ENCODE measurements at places on chromosomes 13 and 19.

- DNase-seq, result no peak
These were observed 801 bp downstream of the QTRT1 start for GRCh38 chr19:10701955-10702525.

- DNase-seq, result no peak
These were observed 30.7 kb upstream of the SERPINE3 start for GRCh38 chr13:51308781-51309180.

DNA sequence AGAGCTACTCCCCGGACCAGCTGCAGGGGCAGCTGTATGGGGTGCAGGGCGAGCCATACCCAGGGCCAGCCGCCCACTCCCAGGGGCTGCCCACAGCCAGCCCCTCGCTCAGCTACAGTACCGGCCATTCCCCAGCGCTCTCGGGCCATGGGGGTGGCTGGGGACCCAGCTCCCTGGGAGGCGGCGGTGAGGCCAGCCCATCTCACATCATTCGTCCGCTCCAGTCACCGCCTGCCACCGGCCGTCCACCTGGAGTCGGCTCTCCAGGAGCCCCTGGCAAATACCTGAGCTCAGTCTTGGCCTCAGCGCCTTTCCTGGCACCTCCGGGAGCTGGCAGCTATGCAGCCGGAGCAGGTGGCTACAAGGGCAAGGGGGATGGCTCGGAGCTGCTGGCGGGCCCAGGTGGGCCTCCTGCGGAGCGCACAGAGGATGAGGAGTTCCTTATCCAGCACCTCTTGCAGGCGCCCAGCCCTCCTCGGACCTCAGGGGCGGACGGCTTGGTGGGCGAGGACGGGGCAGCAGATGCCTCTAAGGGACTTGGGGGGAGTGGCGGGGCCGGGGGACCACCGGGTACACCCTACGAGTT, 4.9 kb downstream of the PRR12 start:
- no peak for DNase-seq

DNA sequence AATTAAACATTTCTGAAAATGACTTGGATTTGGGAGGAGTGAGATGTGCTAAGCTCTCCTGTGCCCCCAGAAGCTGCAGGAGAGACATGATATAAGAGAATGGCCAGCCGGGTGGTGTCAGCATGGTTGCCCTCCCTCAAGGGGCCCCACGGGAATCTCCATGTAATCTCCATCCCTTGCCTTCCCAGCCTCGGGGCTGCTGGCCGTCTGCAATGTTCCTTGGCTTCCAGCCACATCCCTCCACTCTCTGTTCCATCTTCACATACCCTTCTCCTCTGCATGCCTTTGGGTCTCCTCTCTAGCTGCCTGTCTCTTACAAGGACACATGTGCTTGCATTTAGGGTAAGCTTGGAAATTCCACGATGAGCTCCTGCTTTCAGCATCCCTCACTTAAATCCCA, 172.0 kb downstream of the TSHZ3 start:
- DNase-seq, result no peak

- DNase-seq, result peak; percentile 80
These were observed 14.6 kb downstream of the GNA11 start for GRCh38 chr19:3108775-3109174.

- no peak for DNase-seq
These were observed 199.4 kb downstream of the ENOX1 start for GRCh38 chr13:43587376-43587775.

GRCh38 chr13:98909016-98909415, 68.8 kb downstream of the DOCK9 start:
- DNase-seq, result no peak

DNA sequence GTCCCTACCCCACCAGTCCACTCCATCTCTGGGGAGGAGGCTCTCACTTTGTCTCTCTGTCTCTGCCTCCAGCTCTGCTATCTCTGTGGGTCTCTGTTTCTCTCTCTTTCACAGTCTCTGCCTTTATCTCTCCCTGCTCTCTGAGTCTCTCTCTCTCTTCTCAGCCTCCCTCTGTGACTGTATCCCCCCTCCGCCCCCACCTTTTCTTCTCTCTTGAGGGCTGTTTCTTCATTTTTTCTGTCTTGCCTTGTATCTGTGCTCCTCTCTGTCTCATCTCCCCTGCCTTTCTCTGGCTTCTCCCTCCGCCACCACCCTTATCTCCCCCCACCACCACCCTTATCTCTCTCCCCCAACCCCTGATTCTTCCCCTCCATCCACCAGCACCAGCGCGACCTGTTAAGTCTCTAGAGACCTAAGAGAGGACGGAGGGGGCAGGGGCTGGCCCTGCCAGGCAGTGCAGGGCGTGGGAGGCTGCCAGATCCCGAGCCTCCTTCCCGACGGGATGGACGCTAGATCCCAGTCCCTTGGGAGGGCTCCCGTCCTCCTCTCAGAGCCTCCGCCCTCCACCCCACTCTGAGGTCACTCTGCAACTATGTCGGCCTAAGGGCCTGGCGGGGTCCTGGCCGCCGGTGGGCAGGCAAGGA, 1.0 kb downstream of the AXL start:
- no peak for DNase-seq

GRCh38 chr19:18809149-18809868, 18.2 kb upstream of the COMP start:
- DNase-seq, result no peak

DNA sequence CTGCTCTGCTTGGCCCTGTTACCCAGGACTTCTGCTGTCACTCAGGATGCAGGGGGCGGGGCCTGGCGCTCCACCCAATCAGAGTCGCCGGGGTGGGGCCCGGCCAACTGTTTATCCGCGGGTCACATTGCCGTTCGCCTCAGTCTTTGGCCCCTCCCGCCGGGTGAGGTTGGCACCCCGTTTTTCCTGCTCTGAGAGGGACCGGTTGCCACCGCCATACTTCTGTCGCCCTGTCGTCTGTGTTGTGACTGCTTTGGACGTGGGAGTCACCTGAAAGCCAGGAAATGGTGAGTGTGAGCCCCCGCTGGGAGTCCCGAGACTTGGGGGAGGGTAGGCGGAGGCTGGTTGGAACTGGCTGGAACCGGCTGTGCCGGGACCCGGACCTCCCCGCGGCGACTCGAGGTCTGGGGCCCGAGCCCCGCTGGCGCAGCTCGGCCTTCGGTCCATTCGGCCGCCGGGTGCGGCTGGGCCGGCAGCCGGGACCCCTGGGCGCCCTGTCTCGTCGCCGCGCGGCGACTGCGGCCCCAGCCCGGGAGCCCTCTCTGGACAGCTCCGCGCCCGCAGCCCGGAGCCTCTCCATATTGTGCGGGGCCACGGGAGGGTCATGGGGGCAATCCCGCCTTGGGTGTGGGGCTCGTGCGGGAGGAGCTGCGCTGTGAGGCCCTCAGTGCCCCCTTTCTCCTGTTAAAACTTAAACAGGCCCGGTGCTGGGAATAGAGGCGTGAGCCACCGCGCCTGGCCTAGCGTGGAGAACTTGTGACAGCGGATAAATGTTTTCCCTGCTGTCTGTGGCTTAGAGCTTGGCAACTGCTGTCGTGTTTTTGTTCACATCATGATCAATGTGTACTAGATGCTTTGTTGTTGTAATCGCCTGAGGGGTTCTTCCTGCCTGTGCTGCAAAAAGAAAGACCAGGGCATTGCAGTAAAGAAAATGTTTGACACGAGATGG, at the start of gene ZNF844:
ZNF844 (plus strand) TSS at position 142 of the 949 bp plus-strand sequence; CDS start at position 285, 143 bp downstream.
- DNase-seq, result no peak

GRCh38 chr13:94309576-94309975, 169.9 kb downstream of the DCT start:
- no peak for DNase-seq

DNA sequence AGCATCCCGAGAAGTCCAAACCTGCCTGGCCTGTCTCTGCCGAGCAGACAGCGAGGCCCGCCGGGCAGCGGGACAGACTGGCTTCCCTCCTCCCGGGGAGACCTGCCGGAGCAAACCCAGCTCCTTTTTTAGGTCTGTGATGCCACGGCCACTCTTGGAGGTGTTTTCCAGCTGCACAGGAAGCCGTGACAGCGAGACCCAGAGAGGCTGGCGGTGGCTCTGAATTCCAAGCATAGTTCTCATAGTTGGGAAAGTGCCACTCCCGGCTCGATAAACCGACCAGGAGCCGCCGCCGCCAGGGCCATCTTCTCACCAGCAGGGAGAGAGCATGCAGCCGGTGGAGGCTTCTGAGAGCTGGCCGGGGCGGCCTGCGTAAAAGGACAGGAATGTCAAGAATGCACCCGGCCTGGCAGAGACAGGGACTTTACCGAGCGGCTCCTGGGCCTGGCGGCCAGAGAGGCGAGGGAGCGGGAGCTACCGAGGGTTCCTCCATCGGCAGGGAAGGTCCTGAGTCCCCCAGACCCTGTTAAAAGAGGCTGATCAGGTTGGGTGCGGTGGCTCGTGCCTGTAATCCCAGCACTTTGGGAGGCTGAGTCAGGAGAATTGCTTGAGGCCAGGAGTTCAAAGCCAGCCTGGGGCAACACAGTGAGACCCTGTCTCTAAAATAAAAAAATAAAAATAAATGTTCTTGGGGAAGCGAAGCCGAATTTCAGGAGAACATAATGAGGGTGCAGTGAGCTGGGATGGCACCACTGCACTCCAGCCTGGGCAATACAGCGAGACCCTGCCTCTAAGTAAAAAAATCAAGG, 64.9 kb downstream of the GADD45B start:
- peak; percentile 78 for DNase-seq

GRCh38 chr19:823565-824121, 1.9 kb upstream of the PLPPR3 start:
- no peak for DNase-seq

GRCh38 chr13:79782541-79783205, 301.7 kb downstream of the NDFIP2 start:
- DNase-seq, result no peak

DNA sequence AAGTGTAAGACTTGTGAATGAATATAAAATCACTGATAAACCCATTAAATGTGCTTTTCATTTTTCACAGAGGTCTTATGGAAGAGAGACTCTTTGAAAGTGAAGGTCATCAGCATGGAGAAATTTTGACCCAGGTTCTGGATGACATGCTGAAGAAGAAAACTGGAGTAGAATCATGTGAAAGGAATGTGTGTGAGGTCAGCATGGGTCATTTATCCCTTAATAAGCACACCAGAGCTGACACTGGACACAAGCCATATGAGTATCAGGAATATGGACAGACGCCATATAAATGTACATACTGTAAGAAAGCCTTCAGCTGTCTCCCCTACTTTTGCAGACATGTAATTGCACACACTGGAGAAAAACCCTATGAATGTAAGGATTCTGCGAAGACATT, 29.0 kb downstream of the ZNF20 start:
- DNase-seq, result no peak

DNA sequence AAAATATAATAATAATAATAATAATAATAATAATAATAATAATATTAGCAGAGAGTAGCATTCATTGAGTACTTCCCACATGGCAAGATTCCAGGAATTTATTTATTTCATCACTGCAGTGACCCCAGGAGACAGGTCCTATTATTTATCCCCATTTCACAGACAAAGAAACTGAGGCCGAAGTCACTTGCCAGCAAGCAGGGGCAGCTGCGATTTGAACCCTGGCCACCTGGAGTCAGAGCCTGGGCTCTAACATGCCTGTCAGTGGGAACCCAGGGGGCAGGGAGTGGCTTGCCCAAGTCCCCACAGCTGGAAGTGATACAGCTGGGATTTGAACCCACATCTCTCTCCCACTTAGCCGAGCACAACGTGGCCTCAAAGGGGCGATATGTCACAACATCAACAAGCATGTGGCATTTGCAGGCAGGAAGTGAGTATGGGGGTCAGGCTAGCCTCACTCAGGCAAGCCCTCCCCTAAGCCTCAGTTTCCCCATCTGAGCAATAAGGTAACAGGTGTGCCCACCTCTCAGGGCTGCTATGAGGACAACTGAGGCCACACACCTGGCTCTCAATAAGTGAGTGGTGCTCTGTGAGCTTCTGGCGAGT, 2.9 kb downstream of the SHFL start:
- DNase-seq, result no peak

- no peak for DNase-seq
These were observed 2.9 kb upstream of the RCN3 start for GRCh38 chr19:49524812-49525455.

DNA sequence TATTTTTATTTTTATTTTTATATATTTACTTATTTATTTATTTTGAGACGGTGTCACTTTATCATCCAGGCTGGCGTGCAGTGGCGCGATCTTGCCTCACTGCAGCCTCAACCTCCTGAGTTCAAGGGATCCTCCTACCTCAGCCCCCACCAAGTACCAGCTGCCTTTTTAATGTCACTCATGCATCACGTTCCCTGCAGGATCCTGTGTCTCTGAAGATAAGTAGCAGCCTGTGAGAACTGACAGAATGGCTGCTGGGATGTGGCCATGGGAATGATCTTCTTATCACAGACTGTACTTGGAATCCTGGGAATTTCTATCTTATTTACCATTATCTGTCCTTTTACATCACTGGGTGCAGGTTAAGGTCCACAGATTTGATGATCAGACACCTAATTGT, 9.2 kb upstream of the ZNF761 start:
- DNase-seq, result no peak

DNA sequence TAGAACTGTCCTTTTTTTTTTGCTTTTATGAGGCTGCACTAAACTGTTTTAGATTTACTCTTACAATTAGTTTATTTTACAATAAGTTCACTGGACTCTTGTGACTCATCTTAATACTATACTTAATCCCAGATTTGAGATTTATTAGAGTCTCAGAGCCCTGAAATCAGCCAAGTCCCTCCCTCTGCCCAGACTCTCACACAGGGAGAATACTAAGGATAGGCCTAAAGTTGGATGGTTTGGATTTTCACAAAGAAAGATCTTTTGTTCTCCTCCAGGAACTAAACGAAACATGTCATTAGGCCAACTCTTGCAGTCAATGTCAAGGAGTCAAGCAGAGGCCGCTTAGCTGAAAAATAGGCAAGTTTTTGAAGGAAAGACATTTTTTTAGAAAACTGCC, 42.7 kb upstream of the MIR17HG start:
- DNase-seq, result no peak

GRCh38 chr13:33624253-33624652, 193.7 kb upstream of the RFC3 start:
- no peak for DNase-seq

- DNase-seq, result no peak
These were observed 5.6 kb downstream of the ZNF787 start for GRCh38 chr19:56115490-56115889.

All from NCI-H446 (cell line).